Type B pancreatic cell (in vitro differentiated cells): ENCODE measurements at places on chromosomes 16 and 17. TPM values are rescaled to one million over a fixed set of nuclear protein-coding genes. Genes with fewer than 3 reads are reported as not detected.

DNA sequence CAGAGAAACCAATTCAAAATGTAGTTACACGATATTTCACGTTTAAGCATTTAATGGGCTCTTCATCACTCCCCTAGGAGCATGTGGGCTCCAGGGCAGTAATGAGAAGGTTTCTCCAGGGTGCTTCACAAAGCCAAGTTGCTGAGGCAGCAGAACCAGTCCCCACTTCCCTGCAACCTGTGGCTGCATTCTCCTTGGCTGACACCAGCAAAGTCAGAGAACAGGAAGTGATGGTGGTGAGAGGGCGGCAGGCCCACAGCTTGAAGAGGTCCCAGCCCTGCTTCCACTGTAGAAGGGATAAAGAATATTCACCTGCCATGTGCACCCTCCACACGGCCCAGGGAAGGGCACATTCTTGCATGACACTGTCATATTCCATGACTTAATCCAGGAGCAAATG is 133.2 kb downstream of the CBLN1 start:
- no peak for DNase-seq
- H3K27me3 ChIP-seq = peaks cover 7% of the 10 kb centered on the region
- H3K4me3 ChIP-seq = no peak overlapping the region
- no peaks in the 10 kb centered on the region for H3K4me1 ChIP-seq
- no peaks in the 10 kb centered on the region for H3K36me3 ChIP-seq
- no peak overlapping the region for H3K27ac ChIP-seq

DNA sequence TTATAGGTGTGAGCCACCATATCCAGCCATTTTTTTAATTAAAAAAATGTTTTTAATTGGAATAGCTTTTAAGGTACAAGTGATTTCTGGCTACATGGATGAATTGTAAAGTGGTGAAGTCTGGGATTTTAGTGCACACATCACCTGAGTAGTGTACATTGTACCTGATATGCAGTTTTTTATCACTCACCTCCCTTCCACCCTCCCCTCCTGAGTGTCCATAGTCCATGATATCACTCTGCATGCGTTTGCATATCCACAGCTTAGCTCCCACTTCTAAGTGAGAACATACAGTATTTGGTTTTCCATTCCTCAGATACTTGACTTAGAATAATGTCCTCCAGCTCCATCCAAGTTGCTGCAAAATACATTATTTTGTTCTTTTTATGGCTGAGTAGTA is 13.4 kb upstream of the CRYBA1 start:
- H3K4me3 ChIP-seq = no peak overlapping the region
- H3K27me3 ChIP-seq = no peaks in the 10 kb centered on the region
- no peaks in the 10 kb centered on the region for H3K36me3 ChIP-seq
- no peak for DNase-seq
- no peak overlapping the region for H3K27ac ChIP-seq

Gene KCNJ18
- not detected in 2 replicates for total RNA-seq

Gene PRR35
- total RNA-seq = 0.12 TPM in 2 replicates

DNA sequence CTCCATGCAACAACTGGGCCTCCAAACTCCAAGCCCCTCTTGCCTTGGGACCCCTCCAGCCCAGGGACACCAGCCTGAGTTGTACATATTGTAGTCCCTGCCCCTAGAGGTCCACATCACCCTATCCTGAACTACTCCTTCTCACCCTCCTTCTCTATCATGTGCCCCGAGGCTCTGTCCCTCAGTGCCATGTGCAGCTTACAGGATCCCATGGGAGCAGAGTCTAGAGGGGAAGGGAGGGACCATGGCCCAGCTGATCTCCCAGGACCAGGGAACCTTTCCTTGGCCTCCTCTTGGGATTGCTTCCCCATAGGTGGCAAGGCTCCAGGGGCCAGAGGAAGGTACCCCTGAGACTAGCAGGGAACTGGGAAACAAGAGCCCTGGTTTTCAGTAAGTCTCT is 35.3 kb downstream of the TMEM132E start:
- H3K27ac ChIP-seq = no peak overlapping the region
- H3K4me3 ChIP-seq = no peak overlapping the region
- peaks cover 27% of the 10 kb centered on the region for H3K4me1 ChIP-seq
- no peaks in the 10 kb centered on the region for H3K36me3 ChIP-seq
- no peak for DNase-seq
- peaks cover 43% of the 10 kb centered on the region for H3K27me3 ChIP-seq

- H3K27me3 ChIP-seq = no peaks in the 10 kb centered on the region
- no peak for DNase-seq
- H3K4me1 ChIP-seq = peaks cover 41% of the 10 kb centered on the region
- H3K27ac ChIP-seq = peak overlapping the region; percentile 76
- H3K4me3 ChIP-seq = peak overlapping the region; percentile 55
Observed at GRCh38 chr17:41915020-41915419, 3.7 kb downstream of the ACLY start.

DNA sequence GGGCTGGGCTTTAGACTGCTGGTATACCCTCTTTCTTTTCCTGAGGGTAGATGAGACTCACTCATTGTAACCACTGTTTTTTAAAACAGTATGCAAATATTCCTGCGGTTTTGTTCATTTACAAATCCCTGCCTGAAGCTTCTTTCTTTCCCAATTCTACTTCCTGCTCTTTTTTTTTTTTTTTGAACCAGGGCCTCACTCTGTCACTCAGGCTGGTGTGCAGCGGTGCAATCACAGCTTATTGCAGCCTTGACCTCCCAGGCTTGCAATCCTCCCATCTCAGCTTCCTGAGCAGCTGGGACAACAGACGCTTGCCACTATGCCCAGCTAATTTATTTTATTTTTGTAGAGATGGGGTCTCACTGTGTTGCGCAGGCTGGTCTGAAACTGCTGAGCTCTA is 8.0 kb upstream of the SULT1A1 start:
- H3K36me3 ChIP-seq = no peaks in the 10 kb centered on the region
- peaks cover 3% of the 10 kb centered on the region for H3K27me3 ChIP-seq
- no peak for DNase-seq
- H3K4me1 ChIP-seq = peaks cover 7% of the 10 kb centered on the region
- no peak overlapping the region for H3K4me3 ChIP-seq

DNA sequence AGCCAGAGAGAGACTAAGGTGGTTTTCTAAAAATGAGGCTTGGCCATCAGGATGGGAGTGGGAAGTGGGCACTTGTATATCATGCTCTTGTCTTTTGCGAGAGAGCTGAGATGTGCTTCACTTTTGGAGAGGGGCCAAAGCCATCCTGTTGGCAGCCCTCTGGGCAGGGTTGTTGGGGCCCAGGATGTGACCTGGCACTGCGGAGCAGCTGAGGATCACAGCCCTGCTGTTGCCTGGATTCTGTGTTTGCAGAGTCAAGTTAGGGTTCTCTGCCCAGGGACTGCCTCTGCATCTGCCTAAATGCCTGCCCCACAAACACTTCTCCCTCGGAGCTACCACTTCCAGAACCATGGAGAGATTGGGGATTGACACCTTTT is 71.2 kb downstream of the PLD6 start:
- peaks cover 7% of the 10 kb centered on the region for H3K4me1 ChIP-seq
- no peaks in the 10 kb centered on the region for H3K36me3 ChIP-seq
- no peak for DNase-seq
- H3K4me3 ChIP-seq = no peak overlapping the region
- H3K27me3 ChIP-seq = no peaks in the 10 kb centered on the region

GRCh38 chr16:13938480-13938879 is 18.5 kb downstream of the ERCC4 start:
- no peaks in the 10 kb centered on the region for H3K27me3 ChIP-seq
- peaks cover 42% of the 10 kb centered on the region for H3K36me3 ChIP-seq
- no peak for DNase-seq
- no peak overlapping the region for H3K27ac ChIP-seq
- no peak overlapping the region for H3K4me3 ChIP-seq

Gene ACSM2B
- 2.4 TPM in 1 of 2 replicates, not detected in the other for total RNA-seq

Gene CYB5D1
- 16.6 and 17.9 TPM in 2 replicates for total RNA-seq

DNA sequence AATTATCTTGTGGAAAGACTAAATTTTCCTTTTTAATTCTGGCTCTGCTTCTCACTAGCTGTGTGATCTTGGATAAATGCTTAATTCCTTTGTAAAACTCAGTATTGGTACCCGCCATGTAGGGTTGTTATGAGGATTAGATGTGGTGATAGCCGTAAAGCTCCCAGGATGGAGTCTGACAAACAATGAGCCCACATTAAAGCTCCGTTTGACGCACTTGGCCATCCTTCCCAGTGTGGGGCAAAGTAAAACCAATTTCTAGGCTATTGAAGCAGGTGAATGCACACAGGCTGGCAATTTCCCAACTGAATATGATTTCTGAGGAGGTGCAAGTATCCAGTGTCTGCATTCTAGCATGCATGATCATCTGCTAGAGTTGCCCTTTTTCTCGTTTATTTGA is 123.6 kb downstream of the MRTFB start:
- H3K36me3 ChIP-seq = peaks cover 19% of the 10 kb centered on the region
- H3K4me1 ChIP-seq = peaks cover 32% of the 10 kb centered on the region
- no peak for DNase-seq
- no peaks in the 10 kb centered on the region for H3K27me3 ChIP-seq
- H3K27ac ChIP-seq = no peak overlapping the region
- H3K4me3 ChIP-seq = no peak overlapping the region

GRCh38 chr17:67050471-67051154 is 6.3 kb downstream of the CACNG1 start:
- H3K27me3 ChIP-seq = no peaks in the 10 kb centered on the region
- H3K4me1 ChIP-seq = no peaks in the 10 kb centered on the region
- H3K27ac ChIP-seq = no peak overlapping the region
- DNase-seq = no peak

DNA sequence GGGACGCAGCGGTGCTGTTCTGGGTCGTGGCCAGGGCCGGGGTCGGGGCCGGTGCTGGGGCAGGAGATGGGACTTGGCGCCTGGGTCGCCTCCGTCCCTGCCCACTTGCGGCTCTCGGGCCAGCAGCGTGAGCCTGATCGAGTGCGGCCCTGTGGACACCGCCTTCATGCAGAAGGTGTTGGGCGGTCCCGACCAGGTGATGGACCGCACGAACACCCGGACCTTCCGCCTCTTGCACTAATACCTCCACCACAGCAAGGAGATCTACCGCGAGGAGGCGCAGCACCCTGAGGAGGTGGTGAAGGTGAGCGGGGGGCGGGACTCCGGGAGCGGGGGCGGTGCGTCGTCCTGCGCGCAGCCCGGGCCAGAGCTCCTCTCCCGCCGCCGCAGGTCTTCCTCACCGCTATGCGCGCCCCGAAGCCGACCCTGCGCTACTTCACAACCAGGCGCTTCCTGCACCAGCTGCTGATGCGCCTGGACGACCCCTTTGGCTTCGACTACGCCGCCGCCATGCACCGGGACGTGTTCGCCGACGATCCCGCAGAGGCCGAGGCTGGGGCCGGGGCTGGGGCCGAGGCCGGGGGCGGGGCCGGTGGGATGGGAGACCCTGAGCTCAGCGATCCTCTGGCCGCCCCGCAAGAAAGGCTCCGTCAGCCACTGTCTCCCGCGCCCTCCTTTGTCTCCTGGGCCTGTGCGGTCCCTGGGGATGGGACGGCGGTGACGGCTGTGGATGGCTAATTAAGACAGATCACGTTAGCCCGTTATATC is 4.5 kb upstream of the HSD17B1 start:
- H3K27ac ChIP-seq = no peak overlapping the region
- H3K36me3 ChIP-seq = no peaks in the 10 kb centered on the region
- H3K4me3 ChIP-seq = peak overlapping the region; percentile 78
- DNase-seq = peak; percentile 87
- H3K27me3 ChIP-seq = no peaks in the 10 kb centered on the region

Gene TBC1D3B
- total RNA-seq = 14.5 and 18.0 TPM in 2 replicates

- no peak overlapping the region for H3K27ac ChIP-seq
- H3K36me3 ChIP-seq = peaks cover 15% of the 10 kb centered on the region
- H3K27me3 ChIP-seq = peaks cover 55% of the 10 kb centered on the region
- H3K4me3 ChIP-seq = no peak overlapping the region
- H3K4me1 ChIP-seq = no peaks in the 10 kb centered on the region
- no peak for DNase-seq
Observed at GRCh38 chr17:35368081-35368830, 5.2 kb downstream of the SLFN11 start.

GRCh38 chr16:56801762-56802161 is 63.2 kb upstream of the SLC12A3 start:
- H3K27ac ChIP-seq = no peak overlapping the region
- H3K4me1 ChIP-seq = no peaks in the 10 kb centered on the region
- H3K36me3 ChIP-seq = peaks cover 20% of the 10 kb centered on the region
- no peak for DNase-seq

Gene BMERB1
- total RNA-seq = 5.2 and 26.4 TPM in 2 replicates

DNA sequence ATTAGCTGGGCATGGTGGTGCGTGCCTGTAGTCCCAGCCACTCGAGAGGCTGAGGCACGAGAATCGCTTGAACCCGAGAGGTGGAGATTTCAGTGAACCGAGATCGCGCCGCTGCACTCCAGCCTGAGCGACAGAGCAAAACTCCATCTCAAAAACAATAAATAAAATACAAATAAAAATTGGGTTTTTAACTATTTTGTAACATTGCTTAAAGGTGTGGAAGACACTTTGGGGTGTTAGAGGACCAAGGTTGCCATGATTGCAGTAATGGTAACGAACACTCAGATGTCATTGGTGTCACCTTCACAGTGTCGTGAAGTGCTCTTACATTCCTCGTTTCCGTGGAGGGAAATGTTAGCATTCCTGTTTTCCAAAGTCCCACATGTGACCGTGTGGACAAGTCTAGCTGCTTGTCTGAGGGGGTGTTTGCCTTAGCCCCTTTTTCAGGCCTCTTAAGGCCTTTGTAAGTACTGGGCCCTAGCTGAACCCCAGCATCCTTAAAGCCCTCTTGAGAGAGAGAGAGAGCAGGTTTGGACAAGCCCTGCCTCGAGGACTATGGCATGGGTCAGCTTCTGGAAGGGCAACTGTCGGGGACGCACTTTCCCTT is 8.6 kb downstream of the C16orf96 start:
- no peak overlapping the region for H3K27ac ChIP-seq
- no peaks in the 10 kb centered on the region for H3K36me3 ChIP-seq
- H3K27me3 ChIP-seq = no peaks in the 10 kb centered on the region
- no peaks in the 10 kb centered on the region for H3K4me1 ChIP-seq
- no peak overlapping the region for H3K4me3 ChIP-seq

Gene MILR1
- total RNA-seq = not detected in 2 replicates

DNA sequence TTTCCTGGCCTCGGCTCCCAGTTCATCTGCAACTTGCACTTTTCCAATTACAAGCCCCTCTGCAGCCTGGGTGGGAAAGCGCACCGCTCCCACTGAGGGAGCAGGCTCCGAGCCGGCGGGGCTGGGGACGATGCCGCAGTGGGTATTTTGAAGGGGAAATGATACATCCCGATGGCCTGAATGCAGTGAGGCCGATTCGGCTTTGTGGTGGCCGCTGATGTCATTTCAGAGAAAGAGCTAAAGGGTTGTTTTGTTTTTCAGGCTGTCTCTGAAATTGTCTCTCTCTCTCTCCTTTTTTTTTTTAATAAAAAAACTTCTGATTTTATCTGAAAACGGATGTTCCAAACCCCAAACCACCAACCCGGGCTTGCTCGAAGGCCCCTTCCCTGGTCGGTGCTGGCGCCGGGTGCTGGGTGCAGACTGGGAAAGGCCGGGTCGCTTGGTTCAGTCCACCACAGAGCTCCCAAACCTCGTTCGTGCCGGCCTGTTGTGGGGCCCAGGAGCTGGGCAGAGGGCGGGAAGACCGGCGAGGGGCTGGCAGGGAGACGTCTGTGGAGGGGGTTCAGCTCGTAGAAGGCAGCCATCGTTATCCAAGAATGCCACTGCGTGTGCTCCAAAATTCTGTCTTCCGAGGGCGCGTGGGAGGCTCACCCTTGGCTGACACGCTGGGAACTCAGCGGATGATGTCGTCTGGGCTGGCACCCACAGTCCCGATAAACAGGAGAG is 102.8 kb downstream of the FOXL1 start:
- H3K27me3 ChIP-seq = peaks cover 18% of the 10 kb centered on the region
- no peak overlapping the region for H3K27ac ChIP-seq
- peaks cover 3% of the 10 kb centered on the region for H3K36me3 ChIP-seq
- no peak for DNase-seq
